ENCODE measurements at places on chromosomes 16 and 17.

DNA sequence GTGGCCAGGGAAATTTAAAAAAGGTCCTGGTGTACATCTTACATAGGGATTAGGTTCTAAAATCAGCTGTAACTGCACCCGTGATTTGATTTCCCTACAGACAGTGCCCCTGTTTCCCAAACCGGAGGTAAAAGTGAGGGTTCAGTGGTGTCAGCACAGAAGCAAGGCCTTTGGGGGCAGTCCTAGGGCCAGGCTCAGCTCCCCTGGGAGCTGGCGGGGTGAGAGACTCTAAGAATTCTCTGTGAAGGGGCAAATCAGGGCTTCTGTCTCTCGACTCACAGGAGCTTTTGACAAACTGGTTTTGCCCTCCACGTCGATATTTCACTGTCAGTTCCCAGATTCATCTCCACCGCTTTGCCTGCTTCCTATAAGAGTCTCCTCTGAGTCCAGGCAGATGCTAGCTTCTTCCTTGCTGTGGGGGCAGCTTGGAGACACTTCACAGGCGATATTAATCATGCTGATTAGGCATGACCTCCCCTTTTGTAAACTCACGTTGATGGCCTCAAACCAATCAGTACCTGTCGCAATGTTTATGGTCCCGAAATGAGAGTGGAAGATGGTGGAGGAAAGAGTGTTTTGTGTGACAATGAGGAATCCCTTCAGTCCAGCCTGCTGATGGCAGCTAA is 234.2 kb upstream of the TOX3 start:
- no peak for DNase-seq

DNA sequence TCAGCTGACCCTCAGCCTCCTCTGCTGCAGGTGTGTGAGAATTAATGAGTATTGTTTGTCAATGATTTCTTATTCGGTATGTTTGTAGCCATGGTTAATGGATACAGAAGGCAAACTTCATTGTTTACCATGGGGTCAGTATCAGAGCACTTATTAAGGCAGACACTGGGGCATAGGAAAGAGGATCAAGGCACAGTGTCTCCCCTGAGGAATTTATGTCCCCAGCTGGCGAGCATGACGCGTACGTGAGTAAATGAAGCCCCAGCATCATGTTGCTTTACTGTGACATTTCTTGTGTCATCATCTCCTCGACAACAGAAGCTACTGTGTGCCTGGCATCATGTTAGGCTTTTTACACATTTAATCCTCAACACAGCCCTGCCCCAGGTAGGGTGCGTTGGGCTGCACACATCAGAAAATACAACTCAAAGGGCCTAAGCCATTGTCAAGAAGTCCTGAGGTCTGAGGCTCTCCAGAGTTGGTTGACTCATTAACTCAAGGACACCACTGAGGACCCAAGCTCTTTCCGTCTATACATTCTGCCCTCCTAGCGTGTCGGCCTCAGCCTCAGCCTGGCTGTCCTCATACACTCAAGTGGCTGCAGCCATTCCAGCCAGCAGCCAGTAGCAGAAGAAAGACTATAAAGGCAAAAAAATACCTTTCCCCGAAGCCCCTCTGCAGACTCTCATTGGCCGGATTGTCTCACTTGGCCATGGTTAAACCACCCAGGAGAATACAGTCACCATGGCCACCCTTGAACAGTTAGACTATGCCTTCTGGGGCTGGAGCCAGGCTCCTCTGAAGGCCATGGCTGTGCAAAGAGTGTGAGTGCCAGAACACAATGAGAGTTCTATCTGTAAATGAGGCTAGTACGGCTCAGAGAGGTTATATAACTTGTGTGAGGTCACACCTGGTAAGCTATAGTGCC is 13.9 kb upstream of the ZCCHC14 start:
- no peak for DNase-seq

DNA sequence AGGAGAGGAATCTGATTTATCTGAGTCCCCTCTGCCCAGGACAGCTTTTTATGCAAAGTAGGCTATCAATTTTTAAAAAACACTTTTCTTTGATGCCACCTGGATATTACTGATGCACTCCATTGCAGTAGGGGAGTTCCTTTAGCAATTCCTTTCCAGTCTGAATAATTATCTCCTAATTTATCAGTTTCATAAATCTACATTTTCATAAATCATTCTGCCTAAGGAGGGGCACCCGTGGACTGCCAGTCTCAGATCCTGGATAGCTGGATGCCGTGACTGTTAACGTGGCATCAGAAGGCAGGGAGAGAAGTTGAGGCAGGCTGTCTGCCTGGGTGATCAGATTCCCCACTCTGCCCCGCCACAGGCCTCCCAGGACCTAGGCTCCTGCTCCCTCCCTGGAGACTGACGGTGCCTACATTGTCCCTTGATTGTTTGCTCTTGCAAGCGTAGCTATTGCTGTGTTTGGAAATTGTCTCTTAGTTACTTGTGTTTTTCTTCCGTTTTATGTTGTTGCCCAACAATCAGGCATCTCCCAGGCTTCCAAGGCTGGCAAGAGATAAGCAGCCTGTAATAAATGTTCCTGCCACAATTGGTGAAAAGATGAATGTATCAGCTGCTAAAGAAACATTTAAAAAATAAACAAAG is 75.2 kb downstream of the KATNIP start:
- DNase-seq: peak; percentile 45

DNA sequence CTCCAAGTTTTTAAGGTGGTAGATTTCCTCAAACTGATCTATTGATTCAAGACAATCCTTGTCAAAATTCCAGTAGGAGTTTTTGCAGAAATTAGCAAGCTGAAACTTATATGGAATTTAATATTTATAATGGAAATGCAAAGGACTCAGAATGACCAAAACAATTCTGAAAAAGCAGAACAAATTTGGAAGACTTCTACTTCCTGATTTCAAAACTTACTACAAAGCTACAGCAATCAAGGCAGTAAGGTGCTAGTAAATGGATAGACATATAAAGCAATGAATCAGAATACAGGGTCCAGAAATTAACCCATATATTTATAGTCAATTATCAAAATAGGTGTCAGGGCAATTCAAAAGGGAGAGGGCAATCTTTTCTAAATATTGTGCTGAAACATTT is 11.8 kb upstream of the IL21R start:
- DNase-seq: no peak

GRCh38 chr17:28743243-28744103 is at the start of gene TRAF4:
Gene TRAF4, plus strand, starts transcription at chr17:28744011. Its CDS starts 102 bp downstream, at chr17:28744113.
- DNase-seq: peak; percentile 89

GRCh38 chr17:64784353-64785010 is 122.4 kb upstream of the SMURF2 start:
- DNase-seq: no peak

Measured in transverse colon (tissue), 4 donors.